T-cell (primary cell): ENCODE measurements at places on chromosomes 7 and 10.

- no peaks in the 10 kb centered on the region for H3K27me3 ChIP-seq
- no peak overlapping the region for H3K27ac ChIP-seq
- no peak for DNase-seq
These were observed 111.7 kb downstream of the POLL start for GRCh38 chr10:101476383-101476782.

- no peak for DNase-seq
- no peaks in the 10 kb centered on the region for H3K36me3 ChIP-seq
- no peak overlapping the region for H3K27ac ChIP-seq
- H3K4me1 ChIP-seq: no peaks in the 10 kb centered on the region
- H3K4me3 ChIP-seq: no peak overlapping the region
- no peaks in the 10 kb centered on the region for H3K27me3 ChIP-seq
These were observed 21.0 kb downstream of the HIBADH start for GRCh38 chr7:27641581-27642230.

DNA sequence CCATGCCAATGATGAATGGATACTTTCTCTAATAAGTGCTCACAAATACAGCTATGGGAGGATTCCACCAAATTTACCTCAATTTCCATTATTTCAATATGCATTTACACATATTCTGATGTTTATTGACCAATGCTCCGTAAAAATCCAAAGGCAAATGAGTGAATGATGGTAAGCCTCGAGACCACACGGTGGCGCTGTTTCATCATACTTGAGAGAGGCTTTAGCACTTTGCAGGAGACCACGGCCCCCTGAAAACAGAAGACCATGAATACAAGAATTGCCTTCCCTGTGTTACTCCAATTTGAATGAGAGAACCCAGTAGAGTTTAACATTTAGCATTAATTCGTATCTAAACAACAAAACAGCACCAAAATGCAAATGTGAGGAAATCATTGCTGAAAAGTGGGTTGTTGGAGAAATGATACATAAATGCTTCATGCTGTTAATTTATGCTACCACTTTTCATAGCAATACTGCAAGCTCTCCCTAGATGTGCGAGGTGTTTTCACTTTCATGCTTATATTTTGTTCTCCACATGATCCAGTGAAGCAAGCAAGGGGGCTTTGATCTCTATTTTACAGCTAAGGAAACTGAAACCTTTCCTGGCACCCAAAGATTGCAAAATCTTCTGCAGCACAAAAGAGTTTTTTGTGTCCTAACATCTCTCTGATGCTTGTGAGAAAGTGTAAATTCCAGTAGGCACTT is 35.4 kb downstream of the TRIL start:
- peaks cover 3% of the 10 kb centered on the region for H3K27me3 ChIP-seq
- peaks cover 5% of the 10 kb centered on the region for H3K4me1 ChIP-seq
- no peaks in the 10 kb centered on the region for H3K36me3 ChIP-seq
- H3K27ac ChIP-seq: no peak overlapping the region

- H3K4me3 ChIP-seq: no peak overlapping the region
- no peaks in the 10 kb centered on the region for H3K4me1 ChIP-seq
- H3K36me3 ChIP-seq: no peaks in the 10 kb centered on the region
- no peak overlapping the region for H3K27ac ChIP-seq
- no peak for DNase-seq
These were observed 253.2 kb upstream of the INHBA start for GRCh38 chr7:41955893-41956675.

DNA sequence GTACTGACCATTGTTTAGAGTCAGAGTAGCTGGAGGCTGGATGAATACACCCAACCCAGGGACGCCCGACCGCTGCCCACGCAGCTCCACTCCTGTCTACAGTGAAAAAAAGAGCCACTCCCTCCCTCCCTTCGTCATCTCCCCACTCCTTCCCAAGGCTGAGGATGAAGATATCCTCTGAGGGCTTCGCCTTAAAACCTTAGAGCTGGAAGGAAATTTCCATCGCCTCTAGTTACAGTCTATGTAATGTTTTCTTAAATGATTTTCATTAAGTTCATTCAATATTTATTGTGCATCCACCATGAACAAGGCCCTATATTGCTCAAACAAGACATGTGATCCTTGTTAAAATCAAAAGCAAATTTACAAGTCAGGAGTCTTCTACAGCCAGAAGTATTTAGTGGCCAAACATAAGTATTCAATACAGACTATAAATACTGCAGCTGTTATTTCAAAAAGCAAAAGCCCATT is 11.3 kb upstream of the SLIT1 start:
- no peak overlapping the region for H3K27ac ChIP-seq
- DNase-seq: no peak

DNA sequence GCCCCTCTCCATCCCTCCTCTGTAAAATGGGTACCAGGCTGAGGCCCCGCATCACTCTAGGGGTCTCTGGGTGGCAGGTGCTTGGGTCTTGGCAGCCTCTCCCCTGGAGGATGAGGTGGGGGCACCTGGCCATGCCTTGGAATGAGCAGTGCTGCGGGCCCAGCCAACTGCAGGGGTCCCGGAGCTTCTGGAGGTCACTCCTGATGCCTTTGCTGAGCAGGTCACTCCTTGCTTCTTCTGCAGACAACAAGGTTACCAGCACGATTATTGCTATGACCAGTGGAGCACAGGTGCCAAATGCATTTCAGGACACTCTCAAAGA is 22.4 kb upstream of the ZNF488 start:
- no peak overlapping the region for H3K4me3 ChIP-seq
- no peaks in the 10 kb centered on the region for H3K4me1 ChIP-seq
- no peaks in the 10 kb centered on the region for H3K36me3 ChIP-seq

GRCh38 chr7:142440219-142440905 is 182.5 kb upstream of the PRSS58 start:
- H3K4me1 ChIP-seq: peaks cover 10% of the 10 kb centered on the region
- H3K27ac ChIP-seq: no peak overlapping the region
- no peak overlapping the region for H3K4me3 ChIP-seq
- no peaks in the 10 kb centered on the region for H3K27me3 ChIP-seq
- no peaks in the 10 kb centered on the region for H3K36me3 ChIP-seq

GRCh38 chr7:19009241-19009935 is 108.0 kb downstream of the TWIST1 start:
- no peak overlapping the region for H3K27ac ChIP-seq
- no peaks in the 10 kb centered on the region for H3K27me3 ChIP-seq
- H3K36me3 ChIP-seq: no peaks in the 10 kb centered on the region
- DNase-seq: no peak
- H3K4me3 ChIP-seq: no peak overlapping the region

DNA sequence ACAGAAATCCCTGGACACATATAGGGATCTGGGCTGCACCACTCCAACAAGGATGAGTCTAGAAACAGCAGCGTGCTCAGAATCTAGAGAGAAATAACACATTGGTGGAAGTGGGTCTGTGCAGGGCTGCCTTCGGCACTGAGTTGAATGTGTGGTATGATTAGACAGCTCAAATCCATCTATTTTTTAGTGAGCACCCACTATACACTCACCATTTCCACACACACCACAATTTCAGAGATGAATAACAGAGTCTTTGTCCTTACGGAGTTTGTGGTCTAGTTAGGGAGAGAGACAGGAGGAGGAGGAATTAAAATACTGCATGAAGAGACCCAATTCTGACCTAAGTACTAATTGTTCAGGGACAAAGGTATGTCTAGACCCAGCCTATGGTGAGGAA is 44.2 kb downstream of the JAZF1 start:
- no peak overlapping the region for H3K27ac ChIP-seq
- no peaks in the 10 kb centered on the region for H3K27me3 ChIP-seq
- no peaks in the 10 kb centered on the region for H3K36me3 ChIP-seq
- no peaks in the 10 kb centered on the region for H3K4me1 ChIP-seq

DNA sequence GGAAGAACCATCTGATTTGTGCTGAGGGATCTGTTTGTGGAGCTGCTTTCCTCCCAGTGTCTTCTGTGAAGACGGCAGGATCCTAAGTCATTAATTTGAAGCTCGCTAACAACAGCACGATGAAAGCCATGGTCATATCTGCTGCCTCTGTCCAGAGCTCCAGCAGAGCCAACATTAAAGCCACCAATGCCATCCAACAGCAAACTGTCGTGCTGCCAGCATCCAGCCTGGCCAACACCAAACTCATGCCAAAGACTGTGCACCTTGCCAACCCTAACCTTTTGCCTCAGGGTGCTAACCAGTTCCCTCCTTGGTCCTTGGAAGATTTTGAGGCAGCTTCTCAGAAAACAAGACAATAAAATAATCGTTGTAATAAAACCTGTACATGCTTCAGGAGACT is 36.2 kb downstream of the HTR5A start:
- no peaks in the 10 kb centered on the region for H3K4me1 ChIP-seq
- no peak overlapping the region for H3K4me3 ChIP-seq
- H3K36me3 ChIP-seq: no peaks in the 10 kb centered on the region
- no peak for DNase-seq

DNA sequence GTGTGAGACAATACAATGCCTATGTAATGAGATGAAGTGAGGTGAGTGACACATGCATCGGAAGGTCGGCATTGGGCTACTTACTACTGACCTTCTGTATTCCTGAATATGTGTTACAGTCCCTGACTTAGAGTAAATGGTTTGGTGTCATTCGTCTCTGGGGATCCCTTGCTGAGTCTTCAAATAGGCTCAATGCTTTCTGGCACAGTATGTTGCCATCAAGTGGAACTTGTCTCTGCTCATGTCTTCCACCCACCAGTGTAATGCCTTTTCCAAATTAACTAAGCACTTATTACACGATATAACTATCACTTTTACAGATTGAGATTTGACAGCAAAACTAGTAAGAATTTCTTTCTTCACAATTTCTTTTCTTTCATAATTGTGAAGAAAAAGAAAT is 10.9 kb downstream of the CUL2 start:
- no peaks in the 10 kb centered on the region for H3K27me3 ChIP-seq
- no peak overlapping the region for H3K27ac ChIP-seq
- no peak overlapping the region for H3K4me3 ChIP-seq
- H3K4me1 ChIP-seq: peaks cover 3% of the 10 kb centered on the region
- peaks cover 9% of the 10 kb centered on the region for H3K36me3 ChIP-seq

- no peak for DNase-seq
- H3K4me1 ChIP-seq: no peaks in the 10 kb centered on the region
- H3K27me3 ChIP-seq: no peaks in the 10 kb centered on the region
- no peak overlapping the region for H3K27ac ChIP-seq
- H3K36me3 ChIP-seq: no peaks in the 10 kb centered on the region
These were observed 108.5 kb downstream of the ZRANB1 start for GRCh38 chr10:125050383-125050782.

DNA sequence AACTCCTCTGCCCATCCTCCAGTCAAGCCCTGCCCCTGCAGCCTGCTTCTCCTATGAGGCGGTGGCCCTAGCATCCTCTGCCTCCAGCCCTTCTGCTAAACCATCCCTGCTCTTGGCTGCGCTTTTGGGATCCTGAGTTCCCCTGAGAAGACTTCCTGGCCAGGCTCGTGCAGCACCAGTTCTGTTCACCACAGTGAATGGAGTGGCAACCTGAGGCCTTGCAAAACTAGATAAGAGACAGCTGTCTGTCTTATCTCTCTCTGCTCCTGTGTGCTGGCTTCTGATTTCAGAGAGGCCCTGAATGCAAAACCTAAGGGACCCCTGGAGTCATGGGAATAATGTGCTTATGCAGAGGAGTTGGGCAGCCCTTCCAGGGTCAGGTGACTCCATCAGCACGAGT is 119.2 kb downstream of the TMEM178B start:
- peaks cover 3% of the 10 kb centered on the region for H3K27me3 ChIP-seq
- no peaks in the 10 kb centered on the region for H3K4me1 ChIP-seq
- H3K4me3 ChIP-seq: no peak overlapping the region

DNA sequence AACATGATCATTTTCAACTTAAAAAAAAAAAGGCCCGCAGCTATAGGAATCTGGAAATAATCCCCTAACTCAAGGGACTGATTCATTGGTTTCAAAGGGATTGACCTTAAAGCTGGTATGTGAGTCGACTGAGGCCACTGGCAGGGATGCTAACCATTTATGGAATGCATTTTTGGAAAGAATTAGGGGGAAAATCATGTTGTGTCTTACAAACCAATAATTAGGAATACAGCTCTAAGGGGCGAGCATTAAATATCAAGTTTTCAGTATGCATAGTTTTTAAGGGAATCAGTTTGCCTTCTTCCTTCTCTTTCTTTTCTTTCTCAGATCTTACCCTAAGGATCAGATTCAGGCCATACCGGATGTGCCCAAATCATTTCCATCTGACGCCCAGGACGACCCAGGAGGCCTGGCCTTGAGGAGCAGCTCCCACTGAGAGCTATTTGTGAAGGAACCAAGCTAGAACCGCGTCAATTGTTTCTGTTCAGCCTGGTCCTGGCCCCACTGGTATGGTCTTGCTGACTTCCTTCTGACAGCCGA is 48.7 kb downstream of the BPGM start:
- H3K4me1 ChIP-seq: peaks cover 4% of the 10 kb centered on the region
- no peak overlapping the region for H3K27ac ChIP-seq
- H3K4me3 ChIP-seq: no peak overlapping the region
- no peaks in the 10 kb centered on the region for H3K27me3 ChIP-seq

- no peak overlapping the region for H3K4me3 ChIP-seq
- no peaks in the 10 kb centered on the region for H3K36me3 ChIP-seq
- H3K27me3 ChIP-seq: peaks cover 22% of the 10 kb centered on the region
- H3K27ac ChIP-seq: no peak overlapping the region
- peaks cover 8% of the 10 kb centered on the region for H3K4me1 ChIP-seq
- no peak for DNase-seq
These were observed 88.3 kb downstream of the CHST15 start for GRCh38 chr10:124005091-124005490.

- DNase-seq: no peak
- no peaks in the 10 kb centered on the region for H3K27me3 ChIP-seq
- no peaks in the 10 kb centered on the region for H3K36me3 ChIP-seq
- H3K4me3 ChIP-seq: no peak overlapping the region
- no peak overlapping the region for H3K27ac ChIP-seq
- H3K4me1 ChIP-seq: no peaks in the 10 kb centered on the region
These were observed 135.5 kb downstream of the IQUB start for GRCh38 chr7:123398921-123399320.

- no peaks in the 10 kb centered on the region for H3K4me1 ChIP-seq
- H3K36me3 ChIP-seq: no peaks in the 10 kb centered on the region
- no peak overlapping the region for H3K4me3 ChIP-seq
These were observed 284.4 kb upstream of the PHYHIPL start for GRCh38 chr10:58892031-58892531.

DNA sequence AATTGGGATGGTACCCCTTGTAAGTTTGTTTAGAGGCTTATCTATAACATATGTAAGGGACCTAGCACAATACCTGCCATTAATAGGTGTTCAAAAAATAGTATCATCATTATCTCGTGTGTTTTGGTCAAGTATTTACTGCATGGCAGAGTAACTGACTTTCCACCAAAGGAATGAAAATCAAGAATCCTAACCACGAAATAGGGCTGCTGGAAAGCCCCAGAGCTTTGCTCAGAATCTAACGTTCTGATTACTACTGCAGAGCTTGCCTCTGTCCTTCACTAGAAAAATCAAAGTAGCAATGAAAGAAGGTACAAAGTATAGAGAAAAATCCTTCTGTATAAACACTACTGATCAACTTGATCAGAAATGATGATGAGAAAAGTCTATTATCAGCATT is 34.9 kb downstream of the DCLRE1C start:
- H3K4me1 ChIP-seq: no peaks in the 10 kb centered on the region
- no peaks in the 10 kb centered on the region for H3K27me3 ChIP-seq
- DNase-seq: no peak
- no peak overlapping the region for H3K27ac ChIP-seq
- no peak overlapping the region for H3K4me3 ChIP-seq

GRCh38 chr10:49135575-49136313 is 1.9 kb upstream of the FAM170B start:
- peaks cover 24% of the 10 kb centered on the region for H3K27me3 ChIP-seq
- H3K4me3 ChIP-seq: no peak overlapping the region
- DNase-seq: no peak
- no peaks in the 10 kb centered on the region for H3K36me3 ChIP-seq
- no peaks in the 10 kb centered on the region for H3K4me1 ChIP-seq

GRCh38 chr7:34837801-34838201 is 179.8 kb downstream of the NPSR1 start:
- H3K36me3 ChIP-seq: no peaks in the 10 kb centered on the region
- DNase-seq: no peak
- peaks cover 4% of the 10 kb centered on the region for H3K27me3 ChIP-seq
- no peak overlapping the region for H3K27ac ChIP-seq
- H3K4me3 ChIP-seq: no peak overlapping the region
